ENCODE measurements at places on chromosomes 5 and 9.

GRCh38 chr5:25128606-25129005, 483.8 kb upstream of the CDH10 start:
- DNase-seq: no peak

DNA sequence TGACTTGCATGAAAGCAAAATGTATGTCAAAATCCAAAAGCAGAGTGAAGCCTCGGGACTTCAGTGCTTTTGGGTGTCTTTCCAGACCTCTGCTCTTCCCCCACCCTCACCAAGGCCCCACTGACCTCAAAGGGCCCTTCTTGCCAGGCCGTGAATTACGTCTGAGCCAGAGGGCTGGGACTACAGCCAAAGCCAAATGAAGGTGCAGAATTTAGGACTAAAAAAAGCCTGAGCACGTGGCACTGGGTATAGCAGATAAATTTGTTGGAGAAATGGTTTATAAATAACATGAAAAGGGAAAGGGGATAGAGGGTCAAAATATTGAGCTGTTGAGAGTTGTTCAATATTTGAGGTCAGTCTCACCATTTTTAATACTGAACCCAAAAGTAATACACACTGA, 163.4 kb downstream of the GHR start:
- DNase-seq: no peak

- peak; percentile 26 for DNase-seq
These were observed 587.7 kb upstream of the GRAMD2B start for GRCh38 chr5:125835293-125836172.

DNA sequence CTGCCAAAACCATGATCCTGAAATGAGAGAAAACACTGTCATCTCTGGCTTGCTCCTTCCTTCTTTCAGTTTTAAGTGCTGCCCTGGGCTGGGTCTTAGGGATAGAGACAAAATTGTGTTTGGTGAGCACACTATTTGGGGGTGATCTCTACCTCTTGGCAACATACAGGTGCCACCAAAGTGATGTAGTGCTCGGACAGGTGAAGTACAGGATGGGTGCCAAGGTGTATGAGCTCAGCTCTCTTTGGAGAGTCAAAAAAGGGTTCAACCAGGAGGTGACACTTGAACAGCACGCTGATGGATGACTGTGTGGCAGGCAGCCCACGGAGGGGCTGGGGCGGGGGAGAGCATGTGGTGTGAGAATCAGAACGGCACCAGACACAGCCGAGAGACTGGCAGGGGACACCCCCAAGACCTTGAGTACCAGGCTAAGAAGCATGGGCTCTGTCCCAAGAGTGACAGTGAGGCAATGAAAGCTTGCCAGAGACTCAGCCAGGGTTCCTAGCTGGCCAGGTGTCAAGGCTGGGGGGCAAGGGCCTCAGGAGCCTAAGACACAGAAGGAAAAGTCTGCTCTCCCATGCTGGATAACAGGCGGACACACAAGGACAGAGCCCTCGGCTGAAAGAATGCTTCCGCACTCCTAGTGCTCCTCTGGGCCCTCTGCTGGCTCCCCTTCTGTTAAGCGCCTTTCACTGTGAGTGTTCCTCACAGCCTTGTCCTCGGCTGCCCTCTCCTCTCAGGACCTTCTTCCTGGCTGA, 2.5 kb downstream of the NHP2 start:
- DNase-seq: no peak

DNA sequence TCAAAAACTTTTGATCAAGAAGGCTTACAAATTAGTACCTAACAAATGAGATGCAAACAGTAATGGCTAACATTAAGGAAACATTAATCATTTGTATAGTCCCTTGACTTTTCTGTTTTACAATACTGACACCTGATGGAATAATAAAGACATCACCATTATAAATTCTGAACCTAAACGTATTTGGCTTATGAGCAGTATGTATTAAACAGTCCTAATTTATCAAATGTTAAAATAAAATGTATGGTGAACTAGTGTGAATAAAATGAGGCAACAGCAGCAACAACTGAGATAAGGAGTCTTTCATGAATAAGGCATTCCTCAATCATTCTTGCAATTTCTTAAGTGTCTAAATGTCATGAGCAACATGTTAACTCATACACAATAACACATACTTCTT, 6.0 kb downstream of the PUM3 start:
- peak; percentile 9 for DNase-seq

- DNase-seq: peak; percentile 42
These were observed 117.9 kb downstream of the ANXA1 start for GRCh38 chr9:73269430-73270101.

- no peak for DNase-seq
These were observed 3.7 kb downstream of the HCN1 start for GRCh38 chr5:45692481-45692880.

GRCh38 chr5:5419291-5420210, 2.9 kb upstream of the ICE1 start:
- DNase-seq: peak; percentile 83

DNA sequence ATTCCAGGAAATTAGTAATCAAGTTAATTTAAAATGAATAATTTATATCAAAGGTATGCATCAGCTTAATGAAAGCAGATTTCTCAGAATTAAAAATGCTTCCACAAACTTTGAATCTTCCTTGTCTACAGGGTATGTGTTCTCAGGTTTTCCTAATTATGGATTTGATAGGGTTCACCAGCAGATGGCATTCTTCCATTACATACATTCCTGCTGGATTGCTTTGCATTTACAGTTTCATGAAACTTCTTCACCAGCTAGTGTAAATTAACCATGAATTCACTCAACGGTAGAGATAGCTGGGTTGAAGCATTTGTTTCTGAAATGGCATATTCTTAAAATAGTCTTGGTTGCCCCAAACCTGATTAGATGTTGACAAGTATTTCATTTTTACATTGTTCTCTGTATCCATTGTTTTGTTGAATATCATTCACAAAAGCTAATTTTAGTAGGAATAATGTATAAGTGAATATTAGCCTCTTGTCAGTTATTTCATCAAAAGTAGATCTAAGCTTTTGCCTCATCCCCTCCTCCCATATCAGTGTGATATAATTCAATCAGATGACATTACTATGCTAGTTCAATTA, 68.7 kb upstream of the WDR41 start:
- peak; percentile 46 for DNase-seq

DNA sequence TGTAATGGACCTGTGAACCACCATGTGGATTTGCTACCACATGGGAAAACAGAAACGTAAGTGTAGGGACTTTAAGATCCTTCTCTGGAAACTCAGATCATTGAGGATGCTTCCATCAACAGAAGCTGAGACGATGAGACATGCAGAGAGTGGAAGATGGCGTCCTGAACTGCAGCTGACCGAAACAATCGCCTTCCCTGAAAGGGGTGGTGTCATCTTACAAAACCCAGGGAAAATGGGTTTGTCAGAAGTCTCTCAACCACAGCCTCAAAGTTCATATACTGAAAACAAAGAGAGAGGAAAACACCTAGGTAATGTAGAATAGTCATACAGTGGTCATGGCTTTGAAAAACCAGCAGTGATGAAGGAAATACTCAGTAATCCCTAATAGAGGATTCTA, 6.6 kb upstream of the PTPN3 start:
- DNase-seq: no peak

DNA sequence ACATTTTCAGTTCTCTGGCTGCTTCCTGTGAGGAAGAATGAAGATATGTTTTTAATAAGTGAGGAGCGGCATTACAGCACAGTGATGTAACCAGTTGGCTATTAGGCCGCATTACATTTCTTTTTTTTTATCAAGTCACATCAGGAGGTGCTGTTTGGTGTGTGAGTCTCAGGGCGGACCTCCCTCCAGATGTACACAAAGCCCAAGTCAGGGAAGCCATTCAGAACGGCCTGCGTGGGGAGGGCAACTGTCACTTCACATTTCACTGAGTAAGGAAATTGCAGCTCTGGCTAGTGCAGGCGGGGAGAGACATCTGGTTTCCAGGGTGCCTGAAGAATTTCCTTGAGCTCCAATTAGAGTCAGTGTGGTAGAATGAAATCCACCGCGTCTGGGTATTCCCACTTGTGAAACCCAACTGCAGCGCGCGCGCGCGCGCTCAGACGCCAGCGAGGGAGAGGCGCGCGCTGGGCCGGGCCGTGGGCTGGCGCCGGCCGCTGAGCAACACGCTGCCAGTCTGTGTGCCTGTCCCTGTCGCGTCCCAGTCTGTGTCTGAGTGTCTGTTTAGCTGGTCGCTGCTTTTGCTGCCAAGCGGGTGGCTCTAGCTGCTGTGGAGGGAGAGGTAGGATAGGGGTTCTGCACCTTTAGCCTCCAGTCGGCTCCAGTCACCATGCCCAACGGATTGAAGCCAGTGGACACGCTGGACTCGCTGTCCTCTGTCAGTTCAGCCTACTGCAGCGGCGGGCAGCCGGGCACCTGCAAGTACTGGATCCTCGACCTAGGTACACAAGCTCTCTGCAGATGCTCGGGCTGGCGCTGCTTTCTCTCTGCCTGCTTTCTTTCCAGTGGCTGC, 140.8 kb upstream of the OTULINL start:
- no peak for DNase-seq

DNA sequence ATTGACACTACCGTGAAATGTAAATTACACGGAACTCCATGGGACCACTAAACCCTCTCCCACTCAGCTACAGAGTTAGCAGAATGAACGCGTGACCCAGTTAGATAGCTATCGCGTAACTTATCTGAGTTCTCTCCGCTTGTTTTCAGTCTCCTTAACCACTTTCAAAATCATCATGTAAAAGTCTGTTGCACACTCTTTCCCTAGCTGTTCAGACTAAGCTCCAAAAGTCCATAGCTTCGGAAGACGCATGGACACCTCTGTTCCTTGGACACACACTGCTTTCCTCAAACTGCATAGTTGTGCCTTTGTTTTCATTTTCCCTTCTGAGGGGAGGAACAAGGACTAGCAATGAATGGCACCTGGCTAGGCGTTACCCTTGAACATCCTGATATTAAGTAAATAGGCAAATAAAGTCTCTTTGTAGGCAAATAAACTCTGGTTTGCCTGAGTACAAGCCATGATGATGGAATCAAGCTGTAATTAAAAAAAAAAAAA, 83.3 kb downstream of the DAPK1 start:
- no peak for DNase-seq

GRCh38 chr9:9913276-9913832, 699.4 kb downstream of the PTPRD start:
- DNase-seq: no peak

Measured in SW480 (cell line).